ENCODE measurements at places on chromosomes 3 and 15.

DNA sequence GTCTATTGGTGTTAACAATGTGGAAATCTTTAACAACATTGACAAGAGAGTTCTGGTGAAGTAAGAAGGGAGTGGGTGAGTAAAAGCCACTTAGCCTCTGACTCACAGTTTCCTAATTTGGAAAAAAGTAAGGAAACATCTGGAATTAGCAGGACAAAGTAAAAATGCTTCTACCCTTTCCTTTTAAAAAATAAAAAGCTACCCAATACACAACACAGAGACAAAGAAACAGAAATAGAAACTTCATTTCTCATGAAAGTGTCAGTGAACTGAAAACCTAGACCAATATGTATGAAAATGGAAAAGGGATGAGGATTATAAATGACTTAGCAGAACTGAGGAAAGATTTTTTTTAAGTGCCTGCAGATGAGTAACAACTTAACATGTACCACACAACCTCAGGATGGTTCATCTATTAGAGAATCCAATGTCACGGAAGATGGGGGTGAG lies 65.4 kb downstream of the SSR3 start:
- DNase-seq: no peak

DNA sequence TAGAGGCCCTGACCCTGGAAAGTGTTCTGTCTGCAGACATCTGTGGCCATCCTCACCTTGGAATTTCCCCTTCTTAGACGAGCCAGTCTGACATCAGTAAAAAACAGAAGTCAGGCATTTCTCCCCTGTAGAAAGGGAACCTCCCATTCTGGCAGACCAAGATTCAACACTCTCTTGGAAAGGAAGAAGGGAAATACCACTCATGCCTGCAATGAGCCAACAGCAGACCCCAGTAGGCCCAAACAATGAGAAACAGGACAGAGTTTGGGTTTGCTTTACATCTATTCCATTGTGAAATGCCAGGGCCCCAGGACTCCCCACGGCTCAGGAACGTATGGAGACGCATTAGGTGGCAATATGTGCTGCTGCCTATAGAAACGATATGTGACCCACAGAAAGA lies 264.0 kb upstream of the NSMCE3 start:
- no peak for DNase-seq

GRCh38 chr3:51716805-51717204 lies 9.9 kb downstream of the GRM2 start:
- no peak for DNase-seq

DNA sequence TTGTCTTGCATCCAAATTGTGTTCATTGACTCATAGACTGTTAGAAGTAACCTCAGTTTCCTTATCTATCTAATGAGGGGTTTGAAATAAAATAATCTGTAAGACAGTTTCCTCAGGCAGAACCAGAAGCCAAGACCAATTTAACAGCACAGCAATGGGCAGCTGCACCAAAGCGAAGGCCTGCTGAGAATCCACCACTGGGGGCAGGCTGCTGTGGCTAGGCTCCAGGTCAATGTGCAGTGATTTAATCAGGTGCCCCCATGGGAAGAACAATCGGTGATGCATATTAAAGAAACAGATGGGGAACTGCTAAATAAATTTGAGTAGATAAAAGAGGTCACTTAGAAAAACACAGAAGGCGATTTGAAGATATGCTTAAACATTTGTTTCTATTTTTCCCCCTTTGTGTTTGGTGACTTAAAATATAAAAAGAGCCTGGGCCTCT lies 28.0 kb upstream of the TMOD3 start:
- no peak for DNase-seq

- DNase-seq: no peak
Measured at GRCh38 chr3:184211297-184211696, 18.1 kb upstream of the VWA5B2 start.

DNA sequence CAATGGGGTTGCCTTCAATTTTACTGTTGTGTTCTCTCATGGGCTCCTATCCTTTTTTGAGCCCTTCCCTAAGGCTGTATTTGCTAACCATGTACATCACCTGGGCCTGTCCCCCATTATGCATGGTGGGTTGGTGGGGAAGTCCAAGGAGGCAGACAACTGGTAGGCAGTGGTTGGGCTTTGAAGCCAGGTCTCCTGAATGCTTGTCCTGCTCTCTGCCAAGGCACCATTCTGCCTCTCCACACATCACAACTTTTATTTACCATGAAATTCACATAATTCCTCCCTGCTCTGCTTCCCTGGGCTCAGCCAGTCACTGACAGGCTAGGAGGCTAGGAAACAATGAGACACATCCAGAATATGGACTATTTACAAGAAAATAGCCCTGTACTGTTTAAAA lies 41.0 kb upstream of the COPB2 start:
- no peak for DNase-seq

- DNase-seq: no peak
Measured at GRCh38 chr15:50137893-50138292, 18.9 kb upstream of the ATP8B4 start.

GRCh38 chr3:152054315-152054714 lies 180.9 kb downstream of the SUCNR1 start:
- DNase-seq: no peak

DNA sequence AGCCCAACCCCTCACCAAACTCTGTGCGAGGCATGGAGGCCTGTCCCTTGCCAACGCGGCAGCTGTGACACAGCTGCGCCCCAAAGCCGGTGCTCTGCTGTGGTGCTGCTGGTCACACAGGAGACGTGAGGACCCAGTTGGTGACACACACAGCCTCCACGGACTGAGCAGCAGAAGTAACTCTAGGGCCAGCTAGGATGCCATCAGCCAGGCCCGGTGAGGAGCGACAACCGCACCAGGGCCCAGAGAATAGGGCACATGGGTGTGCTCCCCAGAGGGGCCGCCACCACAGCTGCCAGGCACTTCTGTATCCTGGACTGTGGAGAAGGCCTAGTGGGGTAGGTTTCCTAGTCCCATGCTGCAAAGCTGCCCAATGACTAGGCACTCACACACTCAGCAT lies 10.7 kb downstream of the ZXDC start:
- no peak for DNase-seq

GRCh38 chr3:65130782-65131181 lies 443.0 kb upstream of the ADAMTS9 start:
- no peak for DNase-seq

- no peak for DNase-seq
Measured at GRCh38 chr15:61367953-61368352, 138.9 kb upstream of the RORA start.

DNA sequence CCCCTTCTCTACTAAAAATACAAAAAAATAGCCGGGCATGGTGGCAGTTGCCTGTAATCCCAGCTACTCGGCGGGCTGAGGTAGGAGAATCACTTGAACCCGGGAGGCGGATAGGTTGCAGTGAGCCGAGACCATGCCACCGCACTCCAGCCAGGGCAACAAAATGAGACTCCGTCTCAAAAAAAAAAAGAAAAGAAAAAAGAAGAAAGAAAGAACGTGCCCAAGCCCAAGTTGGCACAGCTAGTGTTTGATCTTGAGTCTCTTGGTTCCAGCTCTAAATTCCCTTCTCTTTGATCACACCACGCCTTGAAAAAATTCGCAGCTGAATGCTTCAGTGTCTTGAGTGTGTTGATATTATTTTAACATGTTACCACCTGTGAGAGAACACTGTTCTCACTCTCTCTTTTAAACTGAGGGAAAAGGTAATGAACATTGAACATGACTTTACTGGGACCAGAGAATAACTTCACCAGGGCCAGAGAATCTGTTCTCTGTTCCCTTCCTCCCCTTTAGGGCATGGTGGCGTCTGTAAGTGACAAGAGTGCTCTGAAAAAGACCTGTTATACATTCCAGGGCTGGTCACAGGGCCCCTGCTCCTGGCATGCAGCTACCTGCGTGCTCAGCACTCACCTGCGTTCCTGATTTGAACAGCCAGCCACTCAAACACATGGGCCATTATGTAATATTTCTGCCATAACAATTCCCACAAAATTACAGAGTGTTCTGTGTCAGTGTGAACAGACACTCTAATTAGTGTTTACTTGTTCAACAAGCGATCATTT lies 19.0 kb downstream of the SLCO3A1 start:
- no peak for DNase-seq

Data from T-helper 9 cell (primary cell).